ENCODE measurements at places on chromosomes 13 and 19.

DNA sequence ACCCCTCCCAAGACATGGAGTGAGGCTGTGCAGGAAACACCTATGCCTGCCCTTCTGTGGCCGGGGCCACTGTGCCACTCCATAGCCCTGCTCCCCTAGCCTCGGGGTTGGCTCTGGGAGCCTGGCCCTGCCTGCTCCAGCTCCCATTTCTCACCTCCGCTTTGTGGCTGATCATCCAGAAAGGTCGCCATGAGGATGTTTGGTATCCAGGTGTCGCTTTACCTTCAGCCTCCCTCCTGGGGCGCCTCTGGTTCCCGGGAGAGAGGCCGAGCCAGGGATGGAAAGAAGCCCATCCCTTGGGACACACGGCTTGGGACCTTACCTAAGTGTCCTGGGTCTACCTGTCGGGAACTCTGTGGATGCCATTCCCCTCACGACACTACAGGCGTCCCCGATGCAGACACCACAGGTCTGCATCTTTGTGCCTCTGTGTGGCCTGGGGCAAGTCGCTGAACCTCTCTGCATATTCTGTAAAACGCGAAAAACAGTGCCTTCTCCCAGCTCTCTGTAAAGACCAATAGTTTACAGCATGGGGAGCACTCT lies 3.4 kb upstream of the MCF2L start:
- DNase-seq, result no peak

- DNase-seq, result no peak
Measured at GRCh38 chr19:39927076-39927475, 7.4 kb downstream of the FCGBP start.

DNA sequence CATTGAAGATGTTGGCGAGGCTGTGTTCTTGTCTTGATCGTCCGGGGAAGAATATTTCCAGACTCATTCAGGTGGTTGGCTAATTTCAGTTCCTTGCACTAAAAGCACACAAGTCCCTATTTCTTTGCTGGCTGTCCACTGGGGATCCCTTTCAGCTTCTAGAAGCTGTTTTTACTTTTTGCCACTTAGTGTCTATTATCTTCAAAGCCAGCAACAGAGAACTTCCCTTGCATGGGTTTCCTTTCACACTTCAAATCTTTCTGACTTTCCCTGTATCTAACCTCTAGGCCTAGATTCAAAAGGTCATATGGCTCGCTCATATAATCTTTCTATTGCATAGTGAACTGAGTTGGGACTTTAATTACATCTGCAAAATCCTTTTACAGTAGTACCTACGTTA lies 215.3 kb upstream of the PCDH9 start:
- DNase-seq, result no peak

GRCh38 chr13:78719367-78719766 lies 60.4 kb upstream of the OBI1 start:
- DNase-seq, result no peak

DNA sequence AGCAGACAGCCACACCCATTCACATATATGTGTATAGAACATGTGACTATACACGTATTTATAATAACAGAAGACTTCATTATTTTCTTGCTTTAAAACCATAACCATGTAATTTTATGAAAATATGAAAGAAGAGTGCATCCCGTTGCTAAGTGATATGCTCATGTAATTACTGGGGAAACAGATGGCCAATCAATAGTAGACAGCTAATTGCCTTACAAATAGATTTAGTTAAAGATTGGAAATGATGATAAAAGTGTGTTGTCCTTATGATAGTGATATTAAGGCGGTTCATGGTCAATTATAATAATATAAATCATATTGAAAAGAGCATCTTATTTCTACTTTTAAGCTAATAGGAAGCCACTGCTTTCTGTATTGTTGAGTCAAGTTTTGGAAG lies 95.9 kb downstream of the RFC3 start:
- DNase-seq, result no peak

GRCh38 chr13:39415008-39415802 lies 187.8 kb downstream of the LHFPL6 start:
- no peak for DNase-seq

GRCh38 chr13:112759053-112759452 lies 69.2 kb downstream of the ATP11A start:
- no peak for DNase-seq

- no peak for DNase-seq
Measured at GRCh38 chr19:38033658-38034491, 126.9 kb downstream of the SIPA1L3 start.

GRCh38 chr19:2415281-2415972 lies 12.0 kb downstream of the TIMM13 start:
- no peak for DNase-seq
